ENCODE measurements at places on chromosomes 5 and 9.

DNA sequence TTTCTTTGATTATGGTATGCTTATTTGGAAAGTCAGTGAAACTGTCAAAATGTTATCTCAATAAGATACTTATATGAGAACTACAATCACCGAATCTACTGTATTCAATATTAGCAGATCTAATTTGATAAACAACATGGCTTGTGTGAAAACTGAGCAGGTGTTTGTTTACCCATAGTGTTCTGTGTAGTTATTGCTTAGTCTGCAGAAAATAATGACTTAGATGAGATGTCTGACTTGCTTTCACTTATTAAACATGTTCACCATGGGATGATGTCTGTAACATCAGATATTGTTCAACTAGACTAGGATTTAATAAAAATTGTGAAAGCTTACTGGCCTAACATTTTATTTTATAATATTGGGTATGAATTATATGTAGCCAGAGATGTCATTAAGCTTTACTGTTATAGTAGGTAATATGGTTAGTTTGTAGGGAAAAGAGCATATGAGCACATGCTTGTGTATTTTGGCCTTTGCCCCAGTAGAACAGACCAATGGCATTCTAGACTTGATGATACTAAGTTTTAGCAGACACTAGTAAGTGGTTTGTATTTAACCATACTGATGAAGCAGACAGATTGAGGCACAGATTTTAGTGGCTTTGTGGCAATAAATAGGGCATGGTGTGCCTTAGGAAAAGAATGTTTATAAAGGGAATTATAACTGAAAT is 16.4 kb downstream of the SUB1 start:
- no peak for DNase-seq

- DNase-seq = no peak
Measured at GRCh38 chr5:99441235-99441634, 512.4 kb upstream of the CHD1 start.

- DNase-seq = no peak
Measured at GRCh38 chr9:126494746-126495145, 119.0 kb upstream of the LMX1B start.

DNA sequence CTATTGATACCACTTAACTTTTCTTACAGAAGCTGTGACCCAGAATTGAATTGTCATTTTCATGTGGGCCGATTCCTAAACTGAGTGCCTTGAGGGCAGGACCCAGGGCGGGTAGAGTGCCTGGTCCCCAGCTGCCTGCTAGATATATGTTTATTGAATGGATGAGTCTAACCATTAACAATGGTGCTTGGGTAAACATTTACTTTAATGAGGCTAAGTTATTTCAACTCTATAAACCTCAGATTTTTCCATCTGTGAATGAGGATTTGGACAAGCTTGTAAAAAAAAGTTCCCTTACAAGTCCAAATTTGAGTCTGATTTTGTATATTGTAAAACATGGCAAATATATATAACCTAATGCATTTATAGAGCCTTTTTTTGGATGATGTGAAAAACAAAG is 181.8 kb upstream of the ELL2 start:
- no peak for DNase-seq

DNA sequence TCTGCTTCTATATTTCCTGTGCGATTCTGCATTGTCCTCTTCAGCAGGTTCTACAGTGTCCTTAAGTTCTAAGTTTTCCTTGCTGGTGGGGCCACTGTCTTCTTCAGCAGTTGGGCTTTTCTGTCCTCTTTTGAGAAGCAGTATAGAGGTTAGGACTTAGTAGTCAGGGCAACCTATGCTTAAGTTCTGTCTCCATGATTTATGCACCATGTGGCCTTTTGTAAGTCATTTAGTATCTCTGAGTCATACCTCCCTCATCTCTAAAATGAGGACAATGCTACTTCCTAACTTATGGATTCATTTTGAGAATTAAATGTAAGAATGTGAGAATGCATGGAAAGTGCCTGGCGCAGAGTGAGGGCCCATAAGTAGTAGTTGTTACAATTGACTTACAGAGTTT is 46.8 kb downstream of the GRIN3A start:
- no peak for DNase-seq

GRCh38 chr9:96509026-96509425 is 59.1 kb downstream of the HABP4 start:
- DNase-seq = no peak

GRCh38 chr5:150517272-150518152 is 9.6 kb downstream of the NDST1 start:
- DNase-seq = peak; percentile 61

- DNase-seq = no peak
Measured at GRCh38 chr5:3999929-4000328, 404.3 kb downstream of the IRX1 start.

- DNase-seq = no peak
Measured at GRCh38 chr5:136682986-136683385, 317.6 kb upstream of the TRPC7 start.

- DNase-seq = no peak
Measured at GRCh38 chr9:117916291-117916690, 212.1 kb downstream of the TLR4 start.

GRCh38 chr5:96788112-96788749 is 19.5 kb downstream of the ERAP1 start:
- no peak for DNase-seq

DNA sequence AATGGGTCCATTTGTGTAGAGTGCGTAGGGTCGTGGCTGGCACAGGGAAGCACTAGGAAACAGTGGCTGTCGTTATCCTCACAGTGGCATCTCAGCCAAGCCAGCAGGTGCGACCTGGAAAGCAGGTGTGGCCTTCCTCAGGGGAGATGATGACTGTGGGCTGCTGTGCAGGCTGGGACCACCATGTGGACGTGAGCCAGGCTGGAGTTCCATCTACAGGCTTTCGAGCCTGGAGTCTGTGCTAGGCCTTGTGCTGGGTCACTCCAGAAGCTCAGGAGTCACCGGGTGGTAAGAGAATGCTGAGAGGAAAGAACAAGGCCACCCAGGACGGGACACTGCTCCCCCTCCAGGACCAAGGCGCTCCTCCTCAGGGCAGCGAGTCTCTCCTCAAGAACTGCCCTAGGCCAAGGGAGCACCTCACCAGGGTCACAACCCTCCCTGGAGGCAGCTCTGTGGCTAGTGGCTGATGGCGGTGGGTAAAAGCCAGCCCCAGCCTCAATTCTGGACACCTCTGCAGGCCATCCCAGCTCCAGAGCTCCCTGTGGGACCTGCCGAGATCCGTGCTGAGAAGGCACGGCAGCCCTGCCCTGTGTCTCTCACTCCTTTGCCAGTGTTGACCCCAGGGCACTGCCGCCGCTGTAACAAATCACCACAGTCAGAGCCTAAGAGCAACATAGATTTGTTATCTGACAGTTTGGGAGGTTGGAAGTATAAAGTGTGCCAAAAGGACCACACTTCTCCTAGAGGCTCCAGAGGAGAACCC is 36.0 kb downstream of the WHRN start:
- DNase-seq = no peak

- DNase-seq = no peak
Measured at GRCh38 chr5:149028984-149029383, 33.9 kb downstream of the SH3TC2 start.

- no peak for DNase-seq
Measured at GRCh38 chr9:134276453-134277245, 49.6 kb upstream of the RXRA start.

- DNase-seq = no peak
Measured at GRCh38 chr5:118616281-118616680, 372.1 kb downstream of the DTWD2 start.

DNA sequence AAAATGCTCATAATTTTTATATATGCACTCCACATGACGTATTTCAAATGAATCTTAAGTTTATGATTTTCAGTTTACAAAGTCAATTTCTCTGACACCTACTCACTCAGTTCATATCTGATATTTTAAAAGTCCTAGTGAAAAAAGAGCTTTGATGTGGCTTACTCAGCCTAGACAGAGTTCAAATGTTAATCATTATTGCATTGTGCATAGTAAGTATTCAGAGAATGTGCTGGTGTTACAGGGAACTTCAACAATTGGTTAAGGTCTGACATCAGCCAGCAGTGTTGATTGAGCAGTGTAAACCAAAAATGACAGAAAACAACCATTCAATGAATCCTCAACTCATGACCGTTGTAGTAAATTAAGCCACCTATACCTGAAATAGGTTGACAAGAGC is 147.2 kb upstream of the LHFPL2 start:
- DNase-seq = no peak

DNA sequence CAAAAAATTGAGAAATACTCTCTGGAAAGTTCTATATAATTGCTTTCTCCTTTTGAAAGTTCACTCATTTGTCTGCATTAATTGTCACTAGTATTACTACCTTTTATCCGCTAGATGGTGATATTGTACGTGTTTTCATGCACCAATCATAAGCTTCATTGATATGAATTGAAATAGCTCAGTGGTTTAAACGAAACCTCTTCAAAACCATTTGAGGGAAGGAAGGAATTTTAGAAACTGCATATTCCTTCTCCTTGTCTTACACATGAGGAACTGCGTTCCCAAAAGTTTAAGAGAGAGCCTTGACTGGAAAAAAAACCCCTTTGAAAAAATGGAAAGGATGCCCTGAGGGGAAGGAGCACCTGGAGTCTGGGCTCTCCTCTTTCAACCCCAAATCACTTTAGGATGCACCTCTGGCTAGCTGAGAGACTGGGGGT is 98.6 kb downstream of the YTHDC2 start:
- DNase-seq = no peak

- no peak for DNase-seq
Measured at GRCh38 chr5:120730214-120730613, 266.1 kb downstream of the PRR16 start.

GRCh38 chr5:149046196-149046829 is 16.5 kb downstream of the SH3TC2 start:
- DNase-seq = no peak

- DNase-seq = no peak
Measured at GRCh38 chr5:12330993-12331588, 426.8 kb upstream of the CTNND2 start.

GRCh38 chr5:39835371-39835770 is 410.6 kb upstream of the DAB2 start:
- no peak for DNase-seq

- no peak for DNase-seq
Measured at GRCh38 chr5:157494178-157494832, 34.3 kb downstream of the NIPAL4 start.

- DNase-seq = no peak
Measured at GRCh38 chr9:103991698-103992097, 102.4 kb upstream of the SMC2 start.
